Neural crest cell (in vitro differentiated cells): ENCODE measurements at places on chromosomes 6 and 20.

DNA sequence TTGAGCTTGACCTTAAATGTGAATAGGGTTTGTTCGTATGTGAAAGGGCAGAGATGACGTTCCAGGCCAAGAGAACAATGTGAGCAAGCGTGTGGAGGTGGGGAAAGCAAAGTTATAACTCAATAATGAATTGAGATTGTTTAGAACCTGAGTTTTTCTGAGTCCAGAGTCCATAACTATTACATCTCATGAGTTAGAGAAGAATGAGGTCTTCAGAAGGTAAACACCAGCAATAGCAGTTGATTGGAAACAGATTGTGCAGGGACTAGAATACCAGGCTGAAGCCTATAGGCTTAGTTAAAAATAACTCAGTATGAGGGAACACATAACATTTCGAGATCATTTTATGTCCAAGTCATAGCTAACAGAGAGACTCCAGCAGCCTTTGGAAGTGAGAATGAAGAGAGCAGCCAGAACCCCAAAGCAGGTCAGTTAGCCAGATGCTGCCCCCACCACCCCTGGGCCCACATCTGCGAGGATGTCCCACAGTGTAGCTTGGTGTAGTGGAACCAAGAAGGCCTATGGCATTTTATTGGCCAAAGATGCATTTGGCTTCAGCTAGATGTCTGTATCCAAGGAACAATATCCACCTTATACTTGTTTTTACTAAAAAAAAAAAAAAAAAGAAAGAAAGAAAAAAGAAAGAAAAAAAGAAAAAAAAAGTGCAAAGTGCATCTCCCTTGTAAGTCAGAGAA, 121.7 kb downstream of the TNFRSF21 start:
- no peak for DNase-seq

GRCh38 chr20:17633221-17633849, 48.7 kb downstream of the RRBP1 start:
- DNase-seq = no peak

GRCh38 chr20:64049878-64050260, 430 bp upstream of the SOX18 start:
- no peak for DNase-seq

GRCh38 chr6:98875375-98875774, 41.0 kb downstream of the POU3F2 start:
- no peak for DNase-seq

DNA sequence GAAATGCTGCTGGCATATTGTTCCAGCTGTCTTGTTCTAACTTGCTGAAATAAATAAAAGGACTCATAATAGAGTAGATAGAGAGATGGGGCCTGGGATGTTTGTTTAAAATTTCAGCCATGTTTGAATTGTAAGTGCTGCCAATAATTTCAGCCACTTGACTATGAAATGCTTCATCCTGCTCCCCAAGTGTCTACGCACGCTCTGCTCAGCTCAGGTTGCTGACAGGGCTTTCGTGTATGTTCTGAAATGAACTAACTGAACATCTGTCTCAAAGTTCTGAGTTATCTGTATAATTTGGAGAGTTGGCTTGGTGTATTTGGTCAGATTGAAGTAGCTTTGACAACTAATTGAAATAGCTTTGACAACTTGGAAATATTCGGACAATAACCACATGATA, 387.8 kb downstream of the BMP2 start:
- no peak for DNase-seq

- no peak for DNase-seq
Observed at GRCh38 chr20:24530131-24530680, 60.8 kb downstream of the SYNDIG1 start.

DNA sequence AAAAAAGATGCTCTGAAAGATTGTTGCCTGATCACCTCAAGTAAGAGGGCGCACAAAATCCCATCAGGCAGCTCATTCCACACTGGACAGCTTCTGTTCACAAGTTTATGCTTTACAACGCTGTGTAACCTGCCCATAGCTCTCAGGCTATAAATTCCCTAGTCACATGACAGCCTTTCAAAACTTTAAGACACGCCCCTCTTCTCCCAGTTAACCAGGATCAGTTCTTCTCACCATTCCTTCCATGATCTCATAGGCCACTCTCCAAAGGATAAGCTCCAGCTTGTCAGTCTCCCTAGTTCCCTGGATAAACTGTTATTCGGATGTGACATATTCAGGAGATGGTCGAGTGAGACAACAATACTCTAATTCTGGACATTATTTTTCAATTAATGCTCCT, 15.0 kb downstream of the ADNP start:
- no peak for DNase-seq

GRCh38 chr6:131213501-131213990, 78.3 kb downstream of the AKAP7 start:
- DNase-seq = no peak

- DNase-seq = no peak
Observed at GRCh38 chr20:4272225-4272624, 256.9 kb upstream of the RNF24 start.

DNA sequence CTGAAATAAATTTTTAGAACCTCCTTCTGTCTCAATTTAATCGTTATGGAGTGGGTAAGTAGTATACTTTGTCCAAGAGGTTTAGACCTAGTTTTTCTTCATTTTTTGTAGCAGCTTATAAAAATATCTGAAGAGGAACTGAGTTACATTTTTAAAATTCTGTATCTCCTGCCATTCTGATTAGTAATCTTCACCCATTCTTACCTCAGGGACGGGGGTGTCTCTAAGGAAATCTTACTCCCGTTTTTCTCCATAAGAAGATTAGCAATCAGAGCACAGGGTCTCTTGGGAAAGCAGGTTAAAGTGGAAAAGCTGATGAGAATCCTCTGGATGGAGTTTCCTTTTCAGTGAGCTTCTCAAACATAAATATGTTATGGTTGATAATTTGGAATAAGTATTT, 259.3 kb upstream of the FAM83B start:
- no peak for DNase-seq

DNA sequence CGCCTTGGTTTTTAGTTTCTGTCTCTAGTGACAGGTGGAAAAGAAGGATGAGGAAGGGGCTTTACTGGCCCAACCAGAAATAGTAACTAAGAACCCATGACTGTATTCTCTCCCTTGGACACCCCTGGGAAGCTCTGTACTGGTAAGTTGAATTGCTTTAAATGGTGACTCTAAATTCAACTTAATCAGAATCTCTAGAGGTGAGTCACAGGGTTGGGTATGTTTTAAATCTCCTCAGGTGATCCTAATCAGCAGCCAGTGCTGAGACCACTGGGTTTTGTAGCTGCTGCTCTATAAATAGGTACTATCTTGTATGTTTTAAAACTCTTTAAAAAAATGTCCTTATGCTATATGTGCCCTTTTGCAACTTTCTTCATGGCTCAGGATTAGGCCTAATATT, 314.0 kb upstream of the ECI2 start:
- no peak for DNase-seq

GRCh38 chr6:82693094-82693493, 329.5 kb downstream of the TPBG start:
- DNase-seq = no peak

GRCh38 chr6:72049376-72049775, 163.0 kb downstream of the RIMS1 start:
- DNase-seq = no peak

DNA sequence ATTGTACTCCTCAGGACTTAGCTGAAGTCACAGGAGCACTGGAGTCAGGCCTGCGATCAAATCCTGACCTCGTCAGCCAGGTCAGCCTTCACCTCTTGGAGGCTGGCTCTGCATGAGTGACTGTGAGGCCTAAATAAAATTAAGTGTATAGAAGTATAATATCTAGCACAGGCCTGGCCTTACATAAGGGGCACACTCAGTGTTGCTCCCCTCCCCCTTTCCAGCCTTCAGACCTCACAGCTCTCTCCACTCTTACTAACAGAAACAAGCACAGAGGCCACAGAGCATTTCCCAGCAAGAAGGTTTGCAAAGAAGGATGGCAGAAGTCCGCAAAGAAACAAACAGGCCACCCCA, 84.8 kb downstream of the TRERF1 start:
- DNase-seq = no peak

DNA sequence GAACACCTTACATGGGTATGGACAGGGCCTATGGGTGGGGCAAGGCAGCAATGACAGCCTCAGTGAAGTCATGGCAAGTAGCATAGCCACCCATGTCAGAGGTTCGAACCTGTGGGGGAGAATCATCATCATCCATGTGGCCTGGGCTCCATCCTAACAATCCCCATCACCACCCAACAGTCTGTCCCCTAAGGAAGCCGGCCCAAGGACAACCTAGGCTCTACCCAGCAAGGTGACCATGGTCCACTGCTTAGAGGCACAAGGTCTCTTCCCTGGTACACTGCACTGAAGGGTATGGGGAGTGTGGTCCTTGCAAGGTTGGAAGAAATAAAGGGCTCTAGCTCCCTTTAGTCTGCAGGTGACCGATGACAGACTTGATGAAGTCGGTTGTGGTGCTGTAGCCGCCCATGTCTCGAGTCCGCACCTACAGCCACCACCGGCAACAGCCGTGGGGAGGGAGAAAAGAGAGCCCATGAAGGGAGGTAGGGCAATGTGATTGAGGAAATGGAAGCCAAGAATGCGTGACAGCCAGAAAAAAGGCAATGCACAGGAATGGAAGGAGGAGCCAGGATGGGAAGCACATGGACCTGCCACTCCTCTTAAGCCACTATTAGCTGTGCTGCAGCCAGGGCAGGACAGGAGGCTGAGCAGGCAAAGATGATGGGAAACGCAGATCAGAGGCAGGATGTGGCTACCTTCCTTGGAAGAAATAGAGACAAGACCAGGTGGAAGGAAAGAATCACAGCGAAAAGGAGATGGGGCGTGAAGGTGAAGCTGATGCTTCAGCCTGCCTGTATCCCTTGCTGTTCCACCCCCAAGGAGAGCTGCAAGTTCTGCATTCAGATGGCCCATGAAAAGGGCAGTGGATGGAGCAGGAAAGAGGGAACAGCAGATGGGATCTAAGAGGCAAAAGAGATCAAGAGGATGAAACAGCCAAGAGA, 5.3 kb downstream of the IDH3B start:
- DNase-seq = no peak

DNA sequence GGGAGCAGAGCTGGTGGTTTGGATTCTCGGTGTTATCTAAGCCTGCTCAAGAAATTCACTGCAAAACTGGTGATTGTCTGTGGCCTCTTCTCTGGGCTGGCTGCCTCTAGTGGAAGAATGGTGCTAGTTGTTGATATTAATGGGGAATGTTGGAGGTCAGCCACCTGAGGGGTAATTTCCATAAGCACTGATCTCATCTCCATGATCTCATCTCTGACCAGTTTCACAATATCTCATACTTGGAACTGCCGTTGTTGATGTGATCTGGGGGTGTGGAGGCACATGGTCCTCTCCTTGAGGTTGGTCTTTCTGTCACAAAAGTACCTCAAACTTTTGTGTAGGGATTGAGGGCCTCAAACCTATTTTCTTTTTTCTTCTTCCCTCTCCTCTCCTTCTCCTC, 102.6 kb downstream of the CD109 start:
- DNase-seq = no peak

DNA sequence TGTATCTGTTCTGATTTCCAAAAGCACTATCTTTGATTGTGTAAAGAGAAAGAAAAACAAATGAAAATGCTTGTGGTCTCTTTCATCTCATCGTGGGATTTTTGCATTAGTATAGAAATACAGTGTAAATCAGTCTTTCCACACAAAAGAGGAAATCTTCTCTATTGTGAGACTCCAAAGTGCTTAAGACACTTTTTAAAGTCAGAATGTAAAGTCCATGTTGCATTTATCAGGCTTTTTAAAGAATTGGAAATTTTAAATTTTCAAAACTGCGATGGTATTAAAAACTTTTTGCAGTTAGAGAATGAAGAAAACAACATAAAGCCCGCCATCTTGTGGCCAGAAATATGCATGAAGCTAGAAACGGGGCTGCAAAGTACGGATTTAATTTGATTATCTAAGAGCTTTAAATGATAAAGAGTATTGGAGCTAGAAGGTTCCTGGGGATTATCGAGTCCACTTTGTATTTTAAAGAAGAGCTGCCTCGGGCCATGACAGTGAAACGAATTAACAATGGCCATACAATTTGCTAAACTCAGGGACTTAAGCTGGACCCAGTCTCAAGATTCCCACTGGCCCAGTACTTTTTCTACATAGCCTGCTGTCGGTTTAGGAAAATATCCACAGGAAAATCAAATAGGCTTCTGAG, 339.6 kb downstream of the ARHGAP18 start:
- peak; percentile 39 for DNase-seq

GRCh38 chr6:54291738-54292137, 16.5 kb upstream of the TINAG start:
- DNase-seq = no peak

DNA sequence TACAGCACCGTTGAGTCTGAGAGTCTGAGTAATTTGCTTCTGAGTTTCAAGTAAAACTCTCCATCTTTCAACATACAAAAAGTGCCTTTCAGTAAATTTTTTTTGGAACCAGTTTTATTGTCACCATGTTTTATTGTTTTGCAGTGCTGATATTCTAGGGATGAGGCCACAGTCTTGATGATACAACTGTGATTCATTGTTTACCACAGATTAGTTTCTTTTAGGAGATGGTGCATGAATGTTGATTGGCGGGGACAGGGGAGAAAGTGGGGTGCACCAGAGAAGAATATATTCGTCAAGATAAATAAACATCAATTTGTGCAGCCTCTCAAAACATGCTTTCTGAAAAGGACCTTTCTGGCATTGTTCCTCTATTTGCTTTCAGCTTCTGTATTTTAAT, 109.0 kb downstream of the MCHR2 start:
- no peak for DNase-seq
